ENCODE measurements at places on chromosomes 12 and 14. TPM values are rescaled to one million over a fixed set of nuclear protein-coding genes. Genes with fewer than 3 reads are reported as not detected.

Gene OR4K13
- not detected for total RNA-seq

DNA sequence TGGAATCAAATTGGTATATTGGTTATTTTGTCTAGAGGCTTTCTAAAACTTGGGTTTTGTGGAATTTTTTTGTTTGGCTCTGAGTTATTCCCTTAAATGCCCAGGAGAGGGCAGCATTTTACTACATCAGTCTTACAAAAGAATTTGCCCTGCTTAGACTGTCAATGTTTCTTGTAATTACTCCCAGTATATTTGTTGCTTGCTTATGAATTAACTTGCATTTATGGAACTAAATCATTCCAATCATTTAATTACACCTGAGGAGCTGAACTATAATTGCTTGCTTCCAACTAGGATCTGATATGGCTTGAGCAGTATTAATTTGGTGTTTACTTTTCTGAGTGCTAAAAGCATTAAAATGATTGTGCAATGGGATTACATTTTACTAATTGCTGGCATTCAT, 48.7 kb downstream of the MIPOL1 start:
- no peak for DNase-seq

DNA sequence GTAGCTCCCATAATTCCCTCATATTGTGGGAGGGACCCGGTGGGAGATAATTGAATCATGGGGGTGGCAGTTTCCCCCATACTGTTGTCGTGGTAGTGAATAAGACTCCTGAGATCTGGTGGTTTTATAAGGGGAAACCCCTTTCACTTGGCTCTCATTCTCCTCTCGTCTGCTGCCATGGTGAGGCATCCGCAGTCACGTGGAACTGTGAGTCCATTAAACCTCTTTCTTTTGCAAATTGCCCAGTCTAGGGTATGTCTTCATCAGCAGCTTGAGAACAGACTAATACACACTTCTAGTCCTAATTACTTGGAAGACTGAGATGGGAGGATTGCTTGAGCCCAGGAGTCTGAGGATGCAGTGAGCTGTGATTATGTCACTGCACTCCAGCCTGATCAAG, 64.4 kb downstream of the TMX1 start:
- no peak for DNase-seq

Gene RNASE12
- total RNA-seq = not detected

- DNase-seq = no peak
Observed at GRCh38 chr12:70251661-70252060, 8.4 kb downstream of the CNOT2 start.

GRCh38 chr14:56998728-56999127, 188.4 kb upstream of the OTX2 start:
- no peak for DNase-seq

Gene CLEC4E
- total RNA-seq = 16.8 TPM

- no peak for DNase-seq
Observed at GRCh38 chr12:32301216-32301615, 98.1 kb upstream of the FGD4 start.

Gene TAS2R31
- 3.0 TPM for total RNA-seq

GRCh38 chr14:20499108-20499507, 6.2 kb upstream of the RNASE10 start:
- no peak for DNase-seq

GRCh38 chr12:116853507-116853906, 27.7 kb downstream of the HRK start:
- DNase-seq = no peak

DNA sequence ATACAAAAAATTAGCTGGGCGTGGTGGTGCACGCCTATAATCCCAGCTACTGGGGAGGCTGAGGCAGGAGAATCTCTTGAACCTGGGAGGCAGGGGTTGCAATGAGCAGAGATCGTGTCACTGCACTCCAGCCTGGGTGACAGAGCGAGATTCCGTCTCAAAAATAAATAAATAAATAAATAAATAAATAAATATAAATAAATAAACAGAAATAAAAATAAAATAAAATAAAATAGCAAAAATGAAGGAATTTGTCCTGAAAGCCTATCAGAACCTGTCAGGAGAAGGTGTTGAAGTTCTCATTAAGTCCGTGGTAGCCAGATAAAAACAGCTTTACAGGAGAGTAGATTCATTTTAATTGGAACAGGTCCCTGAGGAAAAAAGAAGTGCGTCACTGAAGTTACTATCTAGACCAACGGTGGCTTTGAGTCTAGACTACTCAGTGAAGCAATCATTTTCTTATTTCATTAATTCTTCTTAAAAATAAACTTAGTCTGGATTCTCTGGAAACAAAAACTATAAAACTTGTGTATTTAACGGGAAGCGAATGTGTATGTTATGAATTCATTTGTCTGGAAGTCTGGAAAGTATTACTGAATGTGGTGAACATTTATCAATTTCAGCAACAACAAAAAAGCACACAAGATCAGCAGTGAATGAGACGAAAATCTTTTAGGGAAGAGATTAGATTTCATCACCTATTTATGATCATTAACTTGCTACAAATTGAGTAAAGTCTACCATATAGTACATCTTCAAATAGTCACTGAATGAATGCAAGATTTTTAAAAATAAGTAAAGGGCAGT, 248.5 kb upstream of the PDE3A start:
- no peak for DNase-seq

DNA sequence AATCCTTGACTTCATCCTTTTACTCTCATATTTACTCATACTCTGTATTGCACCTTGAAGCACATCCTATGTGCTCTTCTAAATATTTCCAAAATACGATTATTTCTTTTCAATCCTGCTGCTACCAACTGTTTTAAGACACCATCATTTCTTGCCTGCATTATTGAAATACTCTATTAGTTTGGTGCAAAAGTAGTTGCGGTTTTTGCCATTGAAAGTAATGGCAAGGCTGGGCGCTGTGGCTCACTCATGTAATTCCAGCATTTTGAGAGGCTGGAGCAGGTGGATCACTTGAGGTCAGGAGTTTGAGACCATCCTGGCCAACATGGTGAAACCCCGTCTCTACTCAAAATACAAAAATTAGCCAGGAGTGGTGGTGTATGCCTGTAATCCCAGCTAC, 412.5 kb downstream of the KCNH5 start:
- no peak for DNase-seq
